Muscle of arm (tissue), 14 donors: ENCODE measurements at places on chromosomes 6 and 20. TPM values are rescaled to one million over a fixed set of nuclear protein-coding genes. Genes with fewer than 3 reads are reported as not detected.

GRCh38 chr6:31321820-31322219 is 35.2 kb downstream of the HLA-B start:
- no peak for DNase-seq

GRCh38 chr20:52179331-52180179 is 12.0 kb downstream of the ZFP64 start:
- DNase-seq = no peak

DNA sequence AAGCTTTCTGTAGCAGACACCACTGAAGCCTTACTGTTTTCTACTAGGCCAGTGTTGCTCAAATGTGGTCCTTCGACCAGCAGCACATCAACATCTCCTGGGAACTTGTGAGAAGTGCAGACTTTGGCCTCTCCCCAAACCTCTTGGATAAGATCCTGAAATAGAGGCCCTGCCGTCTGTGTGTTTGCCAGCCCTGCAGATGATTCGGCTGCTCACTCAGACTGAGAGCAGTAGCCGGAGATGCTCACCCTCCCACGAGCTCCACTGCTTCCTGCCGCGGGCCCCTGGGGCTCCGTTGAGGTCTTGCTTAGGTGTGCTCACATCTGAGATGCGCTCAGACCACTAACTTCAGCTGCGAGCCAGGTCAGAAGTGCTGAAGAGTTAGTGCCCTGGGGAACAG is 129.5 kb upstream of the SSTR4 start:
- peak; percentile 84 for DNase-seq

DNA sequence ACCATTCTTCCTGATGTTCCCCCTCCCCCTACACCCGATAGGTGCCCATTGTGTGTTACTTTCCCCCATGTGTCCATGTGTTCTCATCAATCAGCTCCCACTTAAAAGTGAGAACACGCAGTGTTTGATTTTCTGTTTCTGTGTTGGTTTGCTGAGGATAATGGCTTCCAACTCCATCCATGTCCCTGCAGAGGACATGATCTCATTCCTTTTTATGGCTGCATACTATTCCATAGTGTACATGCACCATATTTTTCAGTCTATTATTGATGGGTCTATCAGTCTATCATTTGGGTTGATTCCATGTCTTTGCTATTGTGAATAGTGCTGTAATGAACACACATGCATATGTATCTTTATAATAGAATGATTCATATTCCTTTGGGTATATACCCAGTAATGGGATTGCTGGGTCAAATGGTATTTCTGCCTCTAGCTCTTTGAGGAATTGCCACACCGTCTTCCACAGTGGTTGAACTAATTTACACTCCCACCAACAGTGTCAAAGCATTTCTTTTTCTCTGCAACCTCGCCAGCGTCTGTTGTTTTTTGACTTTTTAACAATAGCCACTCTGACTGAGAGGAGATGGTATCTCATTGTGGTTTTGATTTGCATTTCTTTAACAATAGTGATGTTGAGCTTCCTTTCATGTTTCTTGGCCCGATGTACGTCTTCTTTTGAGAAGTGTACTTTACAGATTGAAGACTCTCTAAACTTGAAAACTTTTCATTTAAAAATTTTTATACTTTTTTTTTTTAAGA is 41.0 kb upstream of the GCNT2 start:
- DNase-seq = no peak

- no peak for DNase-seq
Measured at GRCh38 chr6:128515550-128516513, 4.6 kb downstream of the PTPRK start.

Gene BMP5
- polyA plus RNA-seq = not detected

Gene ADGB
- polyA plus RNA-seq = not detected

GRCh38 chr6:32867022-32867477 is 13.1 kb downstream of the PSMB9 start:
- no peak for DNase-seq

- DNase-seq = no peak
Measured at GRCh38 chr6:124955108-124955856, 7.0 kb upstream of the RNF217 start.

Gene SIRPB2
- polyA plus RNA-seq = 1.2 TPM

DNA sequence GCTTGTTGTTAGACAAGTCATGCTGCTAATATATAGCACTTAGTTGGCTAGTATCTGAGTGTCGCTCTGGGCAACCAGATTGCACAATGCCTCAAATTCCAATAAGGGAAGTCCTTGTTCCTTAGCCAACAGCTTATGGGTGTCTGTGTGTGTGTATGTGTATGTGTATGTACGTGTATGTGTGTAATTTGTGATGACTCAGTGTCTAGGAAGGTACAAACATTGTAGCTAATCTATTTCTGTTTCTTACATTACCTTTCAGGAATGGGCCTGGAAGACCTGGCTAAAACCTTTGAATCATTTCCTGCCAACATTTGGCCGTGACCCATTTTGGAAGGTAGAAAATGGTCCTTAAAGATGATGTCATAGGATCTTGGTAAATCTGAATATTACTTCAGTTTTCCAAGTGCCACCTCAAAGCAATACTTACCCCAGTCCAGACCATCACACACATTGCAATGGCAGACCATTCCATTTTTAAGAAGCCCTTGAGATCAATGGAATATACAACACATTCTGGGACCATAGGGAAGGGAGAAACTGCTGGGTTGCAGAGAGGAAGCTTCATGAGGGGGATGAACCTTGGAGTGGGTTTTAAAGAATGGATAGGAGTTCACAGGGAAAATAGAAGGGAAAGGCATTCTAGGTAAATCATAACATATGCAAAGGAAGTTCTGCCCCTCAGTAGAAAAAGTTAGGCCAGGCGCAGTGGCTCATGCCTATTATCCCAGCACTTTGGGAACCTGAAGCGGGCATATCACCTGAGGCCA is 25.1 kb downstream of the NEDD9 start:
- peak; percentile 70 for DNase-seq

Gene IL17F
- not detected for polyA plus RNA-seq

- DNase-seq = no peak
Measured at GRCh38 chr6:111951497-111952085, 78.3 kb upstream of the FYN start.

- no peak for DNase-seq
Measured at GRCh38 chr20:31816221-31816620, 2.9 kb upstream of the MYLK2 start.

DNA sequence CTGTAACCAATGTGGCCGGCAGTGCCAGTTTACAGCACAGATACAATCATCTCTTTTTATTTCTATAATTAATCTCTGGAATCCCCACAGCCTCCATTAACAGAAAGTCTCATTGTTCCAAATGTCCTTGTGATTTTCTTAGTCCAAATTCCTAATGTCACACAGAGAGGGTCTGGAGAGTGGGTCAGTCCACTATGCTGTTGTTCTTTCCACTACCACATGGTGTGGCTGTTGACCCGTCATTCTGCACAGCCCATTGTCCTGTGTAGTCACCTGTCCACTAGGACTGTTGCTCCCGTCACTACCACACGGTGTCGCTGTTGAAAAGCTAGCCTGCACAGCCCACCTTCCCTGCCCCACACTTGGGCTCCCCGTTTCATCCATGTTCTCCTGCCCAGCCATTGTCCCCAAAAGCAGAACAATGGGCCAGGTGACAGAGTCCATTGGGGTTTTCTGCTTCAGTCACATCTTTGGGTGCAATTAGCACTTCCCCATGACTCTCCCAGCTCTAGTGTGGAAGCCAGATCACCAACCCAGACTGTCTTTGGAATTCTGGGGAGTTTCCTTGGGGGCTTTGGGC is 8.6 kb upstream of the LBP start:
- no peak for DNase-seq

DNA sequence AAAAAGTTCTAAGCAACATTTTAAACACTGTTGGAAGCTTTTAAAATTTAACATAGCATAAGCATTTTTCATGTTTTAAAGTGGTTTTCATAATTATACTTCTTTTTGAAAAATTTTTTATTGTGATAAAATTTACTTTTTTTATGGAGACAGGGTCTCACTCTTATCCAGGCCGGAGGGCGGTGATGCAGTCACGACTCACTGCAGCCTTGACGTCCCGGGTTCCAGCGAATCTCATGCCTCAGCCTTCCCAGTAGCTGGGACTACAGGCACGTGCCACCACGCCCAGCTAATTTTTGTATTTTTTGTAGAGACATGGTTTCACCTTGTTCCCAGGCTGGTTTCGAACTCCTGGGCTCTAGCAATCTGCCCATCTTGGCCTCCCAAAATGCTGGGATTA is 46.1 kb upstream of the TULP4 start:
- no peak for DNase-seq

- DNase-seq = no peak
Measured at GRCh38 chr20:6525447-6526303, 241.8 kb upstream of the BMP2 start.

- DNase-seq = peak; percentile 86
Measured at GRCh38 chr20:64224351-64225170, 31.0 kb upstream of the PCMTD2 start.

- DNase-seq = no peak
Measured at GRCh38 chr6:34465531-34466241, at the start of gene PACSIN1. TSS of gene PACSIN1 (plus strand) at chr6:34466076. CDS start at chr6:34526306, 60,230 bp downstream.

Gene CCN5
- polyA plus RNA-seq = 0.32 TPM

DNA sequence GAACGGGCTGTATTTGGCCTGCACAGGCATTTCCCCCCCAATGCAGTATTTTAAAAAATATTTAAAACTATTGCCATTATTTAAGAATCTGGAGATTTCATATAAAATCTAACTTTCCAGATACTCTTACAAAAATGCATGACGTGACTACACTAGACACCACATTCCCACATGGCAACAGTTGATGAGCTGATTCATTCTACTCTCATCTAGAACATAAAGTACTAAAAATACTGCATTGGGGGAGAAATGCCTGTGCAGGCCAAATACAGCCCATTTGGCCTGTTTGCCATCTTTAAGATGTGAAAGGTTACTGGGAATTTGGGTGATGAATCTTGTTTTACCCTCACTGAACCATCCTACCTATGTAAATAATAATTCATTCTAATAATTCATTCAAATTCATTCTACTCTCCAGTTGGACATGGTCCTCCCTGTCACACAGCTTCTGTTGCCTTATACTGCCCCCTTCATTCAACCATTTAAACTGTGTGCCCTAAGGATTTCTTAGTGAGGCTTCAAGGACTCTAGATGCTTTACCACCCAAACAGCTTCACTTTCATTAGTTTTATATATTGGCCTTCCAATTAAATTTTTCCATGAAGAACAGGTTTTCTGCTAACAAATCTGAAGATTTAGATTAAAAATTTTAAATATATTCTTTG is 6.9 kb upstream of the ZSCAN16 start:
- no peak for DNase-seq

DNA sequence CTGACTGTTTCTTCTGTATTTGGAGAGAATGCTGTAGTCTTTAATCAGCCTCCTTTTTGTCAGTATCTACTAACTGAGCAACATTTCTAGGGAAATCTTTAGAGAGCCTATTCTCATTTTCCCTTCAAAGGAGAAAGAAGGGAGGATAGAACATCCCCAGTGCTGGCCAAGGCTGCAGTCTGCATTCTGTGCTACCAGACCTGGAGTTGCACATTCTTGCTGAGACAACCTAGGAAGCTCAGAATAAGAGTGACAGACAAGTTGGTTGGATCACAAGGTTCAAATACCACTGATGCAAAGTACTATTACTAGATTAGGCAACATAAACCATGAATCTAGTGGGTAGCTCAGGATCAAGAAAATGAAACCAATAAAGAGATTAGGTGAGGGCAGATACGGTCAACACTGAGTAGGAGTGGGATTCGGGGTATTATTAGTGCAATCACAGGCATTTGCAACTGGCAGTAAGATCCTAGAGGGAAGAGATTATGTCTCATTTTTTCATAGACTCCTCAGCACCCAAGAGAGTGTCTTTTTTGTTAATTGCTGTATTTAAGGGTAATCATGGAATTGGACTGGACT is 213.5 kb upstream of the FAM83B start:
- no peak for DNase-seq

Gene C20orf204
- 0.50 TPM for polyA plus RNA-seq

GRCh38 chr6:67361264-67361663 is 1273.8 kb upstream of the ADGRB3 start:
- DNase-seq = no peak

GRCh38 chr6:20900389-20901160 is 366.3 kb downstream of the CDKAL1 start:
- DNase-seq = no peak

DNA sequence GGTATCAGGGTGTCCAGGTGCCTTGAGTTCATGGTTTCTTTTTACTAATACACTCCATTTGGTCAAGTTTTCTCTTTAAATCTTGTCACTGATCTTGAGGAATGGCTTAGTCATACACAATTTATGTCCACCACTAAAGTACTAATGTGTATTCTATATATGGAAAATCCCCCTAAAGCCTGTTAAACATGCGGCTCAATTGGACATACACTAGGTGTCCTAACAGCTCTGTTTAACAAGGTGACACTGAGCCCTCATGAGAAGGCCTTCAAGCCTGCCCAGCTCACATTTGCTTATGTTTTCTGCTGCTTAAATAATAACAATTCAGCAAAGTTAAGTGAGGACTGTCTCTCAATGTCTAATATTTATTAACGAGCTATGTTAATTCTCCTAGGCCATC is 31.5 kb downstream of the PDE7B start:
- no peak for DNase-seq

DNA sequence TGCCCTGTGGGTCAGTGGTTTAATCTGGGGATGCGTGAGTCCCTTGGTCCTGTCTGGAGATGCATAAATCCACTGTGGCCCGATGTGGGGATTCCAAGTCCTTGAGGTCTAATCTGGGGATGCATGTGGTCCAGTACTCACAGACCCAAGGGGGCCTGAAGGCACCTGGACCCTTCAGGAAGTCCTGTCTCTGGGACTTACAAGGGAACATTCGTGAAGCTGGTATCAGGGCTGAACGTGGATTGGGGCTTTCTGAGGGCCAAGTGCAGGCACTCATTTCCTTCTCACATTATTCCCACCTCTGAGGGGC is 25.2 kb upstream of the GTSF1L start:
- no peak for DNase-seq

Gene TMEM200A
- polyA plus RNA-seq = 15.6 TPM

GRCh38 chr20:48839154-48839917 is 11.5 kb upstream of the PREX1 start:
- no peak for DNase-seq

Gene SLC35B2
- polyA plus RNA-seq = 34.0 TPM

DNA sequence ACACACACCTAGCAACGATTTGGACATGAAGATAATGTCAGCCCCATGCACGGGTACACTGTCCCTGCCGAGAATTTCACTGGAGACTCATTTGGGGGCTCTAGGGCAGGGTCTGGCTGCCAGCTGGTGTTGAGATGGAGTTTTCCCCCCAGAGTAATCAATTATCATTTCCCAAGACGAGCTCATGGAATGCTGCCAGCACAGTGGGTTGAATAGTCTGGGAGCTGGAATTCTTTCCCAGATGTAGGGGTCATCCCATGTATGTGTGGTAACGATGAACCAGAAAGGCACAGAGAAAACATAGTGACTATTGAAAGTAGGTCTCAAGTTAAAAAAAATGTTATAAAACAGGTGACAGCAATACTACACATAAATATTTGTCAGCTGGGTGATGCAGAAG is 579.9 kb downstream of the MAFB start:
- DNase-seq = no peak

Gene OPRM1
- not detected for polyA plus RNA-seq

DNA sequence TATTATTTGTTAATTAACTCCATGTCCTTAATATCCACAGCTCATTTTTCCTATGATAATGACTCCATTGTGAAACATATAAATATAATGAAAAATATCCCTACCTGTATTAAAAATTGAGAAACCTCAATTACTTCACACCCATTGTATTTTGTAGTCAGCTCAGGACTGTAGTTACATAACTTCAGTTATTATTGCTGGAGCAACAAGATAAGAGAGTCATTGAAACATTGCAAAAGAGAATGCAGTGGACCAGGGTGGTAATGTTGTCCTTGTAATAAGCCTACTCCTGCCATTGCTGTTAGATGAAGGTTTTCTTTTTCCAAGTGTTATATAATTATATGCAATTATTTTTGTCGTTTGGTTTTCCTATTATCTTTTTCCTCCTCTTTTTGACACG is 184.4 kb downstream of the PRL start:
- no peak for DNase-seq

Gene DNAAF9
- 14.8 TPM for polyA plus RNA-seq
